ENCODE measurements at places on chromosomes 3 and 15.

GRCh38 chr15:40534371-40534770 lies 30.5 kb downstream of the CCDC32 start:
- DNase-seq: no peak

DNA sequence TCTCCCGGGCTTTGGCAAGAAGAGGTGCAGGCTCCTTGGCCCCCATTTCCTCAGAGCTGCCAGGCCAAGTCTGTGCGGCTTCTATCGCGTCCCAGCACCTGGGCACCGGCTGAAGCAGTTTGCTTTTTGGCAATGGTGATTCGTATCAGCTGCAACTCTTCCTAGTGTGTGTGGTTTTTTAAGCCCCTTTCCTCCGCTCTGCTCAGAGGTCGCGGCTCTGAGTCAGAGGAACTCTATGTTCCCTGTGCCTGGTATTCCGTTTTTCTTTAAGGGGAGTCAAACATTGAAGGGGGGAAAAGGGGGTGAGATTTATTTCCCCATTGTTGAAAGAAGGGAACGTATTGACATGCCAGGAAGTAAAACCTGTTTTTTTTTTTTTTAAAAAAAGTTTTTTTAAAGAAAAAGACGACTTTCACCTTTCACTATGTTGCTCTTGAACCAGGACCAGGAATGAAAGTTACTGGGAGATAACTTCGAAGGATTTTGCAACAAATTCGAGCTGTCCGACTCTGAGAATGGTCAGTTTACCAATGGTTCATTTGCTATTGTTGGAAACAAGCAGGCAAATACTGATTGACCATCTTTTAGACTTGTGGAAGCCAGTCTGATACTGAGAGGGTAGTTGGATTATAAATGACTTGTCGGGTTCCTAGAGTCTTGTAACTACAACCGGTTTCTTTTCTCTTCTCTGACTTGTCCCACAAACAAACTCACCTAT lies 1.1 kb downstream of the ARMC8 start:
- DNase-seq: no peak

DNA sequence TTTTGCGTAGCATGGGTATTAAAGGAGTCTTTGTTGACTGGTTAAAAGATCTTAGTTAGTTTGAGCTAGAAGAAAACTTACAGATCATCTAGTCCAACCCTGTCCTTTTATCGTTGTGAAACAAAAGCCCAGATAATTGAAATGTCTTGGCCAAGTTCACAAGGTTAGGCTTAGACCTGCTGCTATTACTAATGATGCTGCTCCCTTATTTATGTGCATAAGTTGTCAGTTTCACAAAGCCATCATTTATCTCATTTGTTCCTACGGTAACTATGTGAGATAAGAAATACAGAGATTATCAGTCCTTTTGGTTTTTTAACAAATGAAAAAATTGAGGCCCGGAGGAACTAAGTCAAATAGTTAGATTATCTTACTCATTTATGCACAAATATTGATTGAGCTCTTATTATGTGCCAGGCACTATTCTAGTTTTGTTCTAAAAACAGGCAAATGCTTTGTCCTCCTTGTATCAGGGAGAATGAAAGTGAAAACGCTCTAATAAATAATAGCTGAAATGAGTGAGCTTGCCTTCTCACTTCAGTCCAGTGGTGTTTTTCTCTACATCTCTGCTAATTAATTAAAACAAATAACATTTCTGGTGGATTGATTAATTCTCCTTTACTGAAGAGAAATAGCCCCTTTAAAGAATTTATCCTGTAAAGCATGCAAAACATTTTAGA lies 49.1 kb upstream of the TPRG1 start:
- no peak for DNase-seq

- no peak for DNase-seq
These were observed 384.9 kb upstream of the THBS1 start for GRCh38 chr15:39195961-39196486.

- no peak for DNase-seq
These were observed 85.6 kb upstream of the PIAS1 start for GRCh38 chr15:67968564-67968963.

- no peak for DNase-seq
These were observed 651.2 kb upstream of the KCNMB2 start for GRCh38 chr3:177885063-177885462.

DNA sequence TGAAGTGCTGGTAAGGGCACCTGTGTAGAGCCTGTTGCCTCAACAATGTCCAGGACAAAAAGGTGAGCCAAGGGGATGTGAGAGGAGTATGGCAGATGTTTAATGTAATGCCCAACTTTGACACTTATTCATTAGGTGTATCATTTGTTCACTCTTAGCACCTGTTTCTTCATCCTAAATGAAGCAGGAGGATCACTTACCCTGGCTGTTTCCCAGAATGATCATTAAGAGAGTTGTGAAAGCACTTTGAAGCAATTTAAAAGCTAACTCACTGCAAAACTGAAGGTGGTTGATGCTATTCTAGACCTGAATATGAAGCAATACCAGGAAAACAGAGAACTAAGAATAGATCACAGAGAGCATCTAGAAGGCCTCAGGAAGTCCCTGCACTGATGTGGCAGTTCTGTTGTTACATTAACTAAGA lies 3.4 kb upstream of the HHLA2 start:
- DNase-seq: no peak

DNA sequence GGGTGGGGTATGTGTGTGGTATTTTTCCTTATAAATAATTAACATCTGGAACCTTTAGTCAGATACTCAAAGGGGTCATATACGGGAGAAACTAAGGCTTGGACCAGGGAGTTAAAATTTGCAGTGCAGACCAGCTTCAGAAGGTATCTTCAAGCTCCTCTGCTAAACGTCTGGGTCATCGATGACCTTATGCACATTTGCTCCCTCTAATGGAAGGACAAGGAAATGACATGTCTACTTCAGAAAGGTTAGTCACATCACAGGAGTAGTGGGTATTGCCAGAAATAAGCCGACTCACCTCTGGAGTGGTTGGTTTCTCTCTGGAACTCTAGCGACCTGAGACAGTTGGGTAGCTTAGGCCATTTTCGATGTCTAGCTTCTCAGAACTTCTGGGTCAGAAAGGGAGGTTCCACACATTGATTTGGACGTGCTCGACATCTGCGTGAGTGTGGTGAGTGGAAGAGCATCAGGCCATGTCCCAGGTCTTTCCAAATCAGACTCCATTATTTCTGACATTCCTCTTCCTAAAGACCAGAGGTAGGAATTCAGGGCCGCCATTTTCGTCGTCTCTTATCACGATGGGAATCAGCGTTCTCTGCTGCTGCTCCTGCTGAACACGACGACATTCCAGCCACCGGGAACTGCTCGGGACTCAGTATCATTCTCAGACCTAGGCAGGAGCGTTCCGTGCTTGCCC lies 31.8 kb upstream of the RASA2 start:
- DNase-seq: peak; percentile 70

- DNase-seq: no peak
These were observed 78.5 kb upstream of the SMAD3 start for GRCh38 chr15:66986951-66987350.

GRCh38 chr15:79455943-79456342 lies 23.8 kb downstream of the MINAR1 start:
- DNase-seq: no peak

GRCh38 chr3:184982076-184982475 lies 170.1 kb downstream of the VPS8 start:
- DNase-seq: no peak

DNA sequence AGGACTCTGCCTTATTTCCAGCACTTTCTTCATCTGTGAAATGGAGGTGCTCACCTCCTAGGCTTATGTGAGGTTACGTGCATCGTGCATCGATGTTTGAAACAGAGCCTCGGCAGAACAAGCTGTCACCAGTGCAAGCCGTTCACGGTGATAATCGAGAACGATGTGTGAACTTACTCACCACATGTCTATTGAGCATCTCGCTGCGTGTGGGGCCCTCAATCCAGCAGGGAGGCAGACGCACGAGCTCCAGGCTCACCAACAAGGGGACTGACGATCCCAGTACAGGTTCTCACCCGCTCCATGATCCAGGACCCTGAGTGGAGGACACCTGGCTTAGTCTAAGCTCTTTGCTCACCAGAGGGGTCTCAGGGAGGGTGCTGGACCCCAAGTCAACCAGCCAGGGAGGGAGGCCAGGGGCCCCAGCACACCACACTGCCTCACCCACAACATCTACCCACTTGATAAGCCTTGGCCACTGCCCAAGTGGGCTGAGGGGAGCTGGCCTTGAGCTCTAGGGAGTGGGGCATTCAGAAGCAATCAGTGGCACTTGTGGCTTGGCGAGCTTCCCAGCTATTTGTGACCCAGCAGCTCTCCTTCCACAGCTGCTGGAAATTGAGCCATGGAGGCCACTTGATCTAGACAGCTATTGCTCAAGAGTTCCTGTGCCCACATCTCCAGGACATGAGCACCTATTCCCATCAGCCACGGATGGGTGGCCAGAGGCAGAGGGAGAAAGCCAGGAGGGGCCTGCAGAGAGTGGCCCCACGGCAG lies 34.4 kb upstream of the SLC6A1 start:
- peak; percentile 73 for DNase-seq

GRCh38 chr15:83064859-83065258 lies 2.2 kb downstream of the BTBD1 start:
- DNase-seq: no peak

GRCh38 chr15:70322051-70322668 lies 224.4 kb upstream of the TLE3 start:
- no peak for DNase-seq

GRCh38 chr3:99526921-99527320 lies 111.5 kb upstream of the COL8A1 start:
- no peak for DNase-seq

- no peak for DNase-seq
These were observed 14.4 kb downstream of the EFCC1 start for GRCh38 chr3:129015388-129016105.

GRCh38 chr3:6449099-6449498 lies 411.8 kb upstream of the GRM7 start:
- DNase-seq: no peak

DNA sequence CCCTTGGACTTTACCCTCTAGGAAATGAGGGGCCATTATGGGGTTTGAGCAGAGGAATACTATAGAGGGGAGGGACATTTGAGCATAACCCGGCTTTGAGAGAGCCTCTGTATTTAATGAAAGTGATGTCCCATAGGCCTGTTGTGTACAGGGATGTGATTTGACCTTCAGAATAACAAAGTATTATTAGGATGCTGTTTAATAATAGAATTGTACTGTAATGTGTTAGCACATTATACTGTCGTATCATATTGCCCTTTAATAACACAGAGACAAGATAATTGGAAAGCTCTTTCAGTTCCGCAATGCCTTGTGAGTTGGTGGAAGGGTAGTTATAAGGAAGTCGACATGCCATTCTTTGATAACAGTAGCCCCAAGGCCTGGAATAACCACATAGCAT lies 328.3 kb downstream of the RYR3 start:
- no peak for DNase-seq

DNA sequence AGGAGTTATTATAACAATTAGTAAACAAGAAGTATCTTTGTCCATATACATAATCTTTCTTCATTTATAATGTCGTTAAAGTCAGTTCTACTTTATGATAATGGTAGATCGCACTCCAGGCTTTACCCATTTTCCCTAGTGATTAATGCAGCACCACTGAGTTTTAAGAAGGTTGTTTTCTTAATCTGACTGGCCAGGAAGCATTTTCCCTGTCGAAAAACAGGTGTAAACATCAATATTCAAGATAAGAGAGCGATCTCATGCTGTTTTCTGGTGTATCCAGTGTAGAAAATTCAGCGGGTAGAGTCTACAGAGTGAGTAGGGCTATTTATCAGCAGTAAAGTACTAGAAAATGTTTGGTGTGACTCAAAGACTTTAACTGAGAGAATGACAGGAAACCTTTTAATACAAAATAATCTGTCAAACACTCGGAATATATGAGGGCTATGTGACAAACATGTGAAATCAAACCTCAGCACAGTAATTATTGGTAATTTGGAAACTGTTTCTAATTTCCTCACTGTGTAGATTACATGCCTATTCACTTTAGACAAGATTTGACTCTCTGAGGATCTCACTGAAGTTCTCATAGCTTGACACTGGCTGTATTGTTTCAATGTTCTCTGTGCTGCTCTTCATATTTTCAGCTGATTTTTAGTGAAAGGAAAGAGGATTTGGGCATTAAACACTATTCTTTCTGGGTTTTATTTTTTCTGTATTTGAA lies 1013.2 kb downstream of the VGLL3 start:
- DNase-seq: no peak

- DNase-seq: no peak
These were observed 14.6 kb downstream of the PLSCR5 start for GRCh38 chr3:146590521-146590920.

DNA sequence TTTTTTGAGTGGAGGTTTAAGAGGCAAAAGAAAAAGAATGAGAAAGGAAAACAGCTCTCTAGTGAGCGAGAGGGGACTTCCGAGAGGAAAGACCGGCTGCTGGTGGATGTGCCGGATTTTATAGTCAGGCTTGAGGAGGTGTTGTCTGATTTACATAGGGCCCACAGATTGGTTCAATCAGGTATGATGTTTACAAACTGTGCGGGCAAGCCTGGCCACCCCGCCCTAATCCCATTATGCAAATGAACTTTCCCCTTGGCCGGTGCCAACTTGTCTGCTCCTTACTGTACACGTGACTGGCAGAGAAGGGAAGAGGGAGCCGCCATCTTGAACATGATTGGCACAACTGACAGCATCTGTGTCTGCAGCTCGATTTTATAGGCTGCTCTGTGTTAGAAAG lies 44.7 kb downstream of the FAM43A start:
- peak; percentile 82 for DNase-seq

DNA sequence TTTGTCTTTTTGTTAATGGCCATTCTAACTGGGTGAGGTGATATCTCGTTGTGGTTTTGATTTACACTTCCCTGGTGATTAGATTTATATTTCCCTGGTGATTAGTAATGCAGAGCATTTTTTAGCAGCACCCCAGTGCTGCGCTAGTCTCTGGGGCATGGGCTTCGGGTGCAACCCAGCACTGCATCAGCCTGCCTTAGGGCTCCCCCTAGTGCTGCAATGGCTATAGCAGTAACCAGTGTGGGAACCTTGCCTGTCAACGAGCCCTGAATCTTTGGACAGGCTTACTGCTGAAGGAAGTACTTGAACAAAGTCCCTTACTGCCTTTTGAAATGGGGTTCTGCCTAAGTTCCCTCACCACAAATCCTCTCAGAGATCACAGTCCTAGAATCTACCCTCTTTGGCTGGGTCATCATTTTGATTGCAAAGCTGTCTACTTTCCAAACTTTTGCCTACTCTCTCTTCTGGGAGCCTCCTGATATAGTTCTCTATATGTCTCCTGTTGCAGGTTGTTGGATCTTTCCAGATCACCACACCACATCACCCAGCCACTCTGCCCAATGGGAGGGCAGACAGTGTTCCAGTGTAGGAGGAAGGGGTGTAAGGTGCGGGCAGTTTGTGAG lies 79.2 kb upstream of the CCNL1 start:
- DNase-seq: peak; percentile 62

DNA sequence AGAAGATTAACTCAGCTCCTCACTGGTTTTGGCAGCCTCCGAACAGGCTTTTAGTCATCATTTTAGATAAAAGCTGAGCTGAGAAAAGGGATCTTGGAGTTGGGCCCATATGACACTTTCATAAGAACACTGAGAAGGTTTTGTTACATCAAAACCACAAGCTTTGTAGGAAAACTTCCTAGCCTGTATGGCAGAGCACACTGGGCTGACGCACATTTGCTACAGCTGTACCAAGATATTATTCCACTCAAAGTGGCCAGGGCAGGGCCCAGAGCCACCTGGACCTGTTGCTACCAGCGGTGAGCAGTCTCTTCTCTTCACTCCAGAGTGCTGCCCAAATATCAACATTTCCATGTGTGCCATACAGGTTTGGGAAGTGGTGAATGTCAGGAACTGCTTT lies 160.5 kb upstream of the CCDC54 start:
- no peak for DNase-seq

- no peak for DNase-seq
These were observed 59.8 kb downstream of the GLDN start for GRCh38 chr15:51401051-51401780.

Data from COR-L47 (cell line).